ENCODE measurements at places on chromosomes 5 and 9.

GRCh38 chr9:127539259-127539981 is 72.7 kb upstream of the STXBP1 start:
- no peak for DNase-seq

DNA sequence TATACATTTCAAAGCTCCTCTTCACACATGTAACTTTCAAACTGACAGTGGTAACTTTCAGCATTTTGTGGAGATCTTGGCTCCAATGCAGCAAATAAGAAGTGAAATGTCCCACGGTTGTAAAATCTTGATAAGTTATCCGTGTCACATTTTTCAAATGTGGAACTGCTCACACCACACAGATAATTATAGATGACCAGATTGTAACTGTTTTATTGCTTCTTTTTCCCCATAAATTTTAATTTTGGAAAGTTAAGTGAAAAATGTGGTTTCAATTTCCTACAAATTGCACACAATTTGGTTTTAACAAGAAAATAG is 347.1 kb downstream of the EBF1 start:
- no peak for DNase-seq

- no peak for DNase-seq
Measured at GRCh38 chr9:121958530-121958929, 134.6 kb downstream of the TTLL11 start.

- peak; percentile 11 for DNase-seq
Measured at GRCh38 chr5:68252673-68253623, 37.4 kb downstream of the PIK3R1 start.

DNA sequence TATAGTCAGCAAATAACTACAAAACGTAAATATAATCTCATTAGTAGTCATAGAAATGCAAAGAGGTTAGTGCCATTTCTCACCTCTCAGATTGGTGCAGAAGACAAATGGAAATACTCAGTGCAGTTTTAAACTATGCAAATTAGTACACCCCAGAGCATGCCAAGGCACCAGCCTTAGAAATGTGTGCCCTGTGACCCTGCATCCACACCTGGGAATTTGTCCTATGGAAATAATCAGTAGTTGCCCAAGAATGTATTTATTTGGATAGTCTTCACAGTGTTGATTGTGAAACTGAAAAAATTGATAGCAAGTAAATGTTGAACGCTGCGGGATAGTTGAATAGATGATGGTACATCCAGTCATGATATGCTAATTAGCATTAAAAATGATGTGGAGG is 152.7 kb downstream of the KDM4C start:
- no peak for DNase-seq

DNA sequence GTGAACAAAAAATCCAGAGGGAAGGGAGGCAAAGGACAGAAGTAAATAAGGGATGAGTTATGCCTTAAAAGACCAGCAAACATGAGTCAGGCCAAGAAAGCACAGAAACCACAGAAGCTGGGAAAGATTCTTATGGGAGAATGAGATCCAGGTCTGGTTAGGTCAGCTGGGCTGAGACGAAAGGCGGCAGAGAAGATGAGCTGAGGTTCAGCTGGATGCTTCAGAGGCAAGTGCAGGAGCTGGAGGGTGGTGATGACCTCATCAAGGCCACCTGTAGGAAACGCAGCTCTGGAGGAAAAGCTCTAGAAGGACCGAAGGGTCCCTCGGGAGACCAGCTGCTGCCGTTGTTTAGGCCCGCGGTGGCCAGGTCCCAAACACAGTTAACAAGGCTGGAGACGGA is 152.0 kb downstream of the MYO10 start:
- no peak for DNase-seq

DNA sequence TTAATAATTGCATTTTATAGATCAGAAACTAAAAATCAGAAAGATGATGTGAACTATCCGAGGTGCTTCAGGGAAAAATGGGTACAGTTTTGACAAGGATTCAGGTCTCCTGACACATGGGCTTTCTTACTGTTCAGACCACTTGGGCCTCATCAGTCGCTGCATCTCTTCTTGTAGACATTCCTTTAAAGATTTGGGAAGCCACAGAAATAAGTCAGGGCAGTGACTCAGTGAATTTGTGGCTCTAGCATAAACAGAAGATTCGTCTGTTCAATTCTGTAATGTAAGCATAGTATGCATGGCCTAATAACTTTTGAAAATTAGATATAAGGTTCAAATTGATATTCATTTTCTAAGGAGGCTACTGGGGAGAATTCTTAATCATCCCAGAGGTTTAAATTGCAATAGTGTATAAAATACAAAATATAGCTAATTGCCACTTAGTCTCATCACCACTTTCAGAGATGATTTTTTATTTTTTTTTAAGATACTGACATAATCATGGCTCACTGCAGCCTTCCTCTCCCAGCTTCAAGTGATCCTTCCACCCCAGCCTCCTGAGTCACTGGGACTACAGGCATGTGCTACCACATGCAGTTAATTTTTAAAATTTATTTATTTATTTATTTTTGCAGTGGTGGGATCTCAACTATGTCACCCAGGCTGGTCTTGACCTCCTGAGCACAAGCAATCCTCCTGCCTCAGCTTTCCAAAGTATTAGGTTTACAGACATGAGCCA is 48.9 kb downstream of the RASEF start:
- no peak for DNase-seq

DNA sequence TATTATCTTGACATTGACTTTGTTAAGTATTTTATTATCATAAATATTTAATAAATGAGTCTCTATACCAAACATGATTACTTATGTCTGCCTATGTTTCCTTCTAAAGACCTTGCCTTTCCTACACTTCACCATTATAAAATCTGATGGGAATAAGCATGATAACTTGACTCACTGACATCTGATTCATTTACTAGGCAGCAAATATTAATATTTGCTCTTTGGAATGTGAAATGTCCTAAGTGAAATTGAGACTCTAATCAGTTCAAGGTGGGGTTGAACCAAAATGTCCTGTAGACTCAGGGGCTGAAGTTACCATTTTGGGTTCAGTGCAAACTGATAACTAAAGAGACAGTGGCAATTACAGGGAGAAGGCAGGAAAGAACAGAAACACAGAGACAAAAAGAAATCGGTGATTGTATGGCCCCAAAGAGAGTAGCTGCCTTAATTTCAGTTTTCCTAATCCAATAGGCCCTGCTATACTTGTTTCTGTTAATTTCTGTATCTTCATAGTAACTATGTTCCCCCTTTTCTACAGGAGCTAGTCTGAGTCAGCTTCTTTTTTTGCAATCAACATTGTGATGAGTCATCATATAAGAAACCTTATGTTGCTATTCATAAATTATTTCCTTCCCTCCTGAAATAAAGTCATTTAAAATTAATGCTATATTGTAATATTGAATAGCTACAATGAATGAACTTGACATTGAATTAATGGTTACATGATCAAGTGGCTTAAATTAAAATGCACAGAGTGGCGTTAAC is 296.8 kb downstream of the PDE4D start:
- no peak for DNase-seq

DNA sequence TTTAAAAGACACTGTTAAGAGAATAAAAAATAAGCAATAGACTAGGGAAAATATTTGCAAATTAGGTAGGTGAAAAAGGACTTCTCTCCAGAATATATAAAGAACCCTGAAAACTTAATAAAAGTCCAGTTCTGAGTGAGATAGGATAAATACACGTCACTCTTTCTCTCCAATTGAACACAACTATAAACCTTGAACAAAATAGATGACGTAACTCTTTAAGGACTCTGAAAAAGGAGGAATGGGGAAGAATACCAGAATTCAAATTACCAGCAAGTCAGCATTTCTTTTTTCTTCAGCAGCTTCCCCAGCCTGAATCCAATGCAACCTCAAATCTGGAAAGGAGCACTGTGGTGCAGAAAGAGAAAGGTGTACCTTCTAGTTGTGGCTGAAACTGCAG is 6.8 kb upstream of the WDR41 start:
- no peak for DNase-seq

All from NCI-H2107 (cell line).